ENCODE measurements at places on chromosomes 1 and 21. TPM values are rescaled to one million over a fixed set of nuclear protein-coding genes. Genes with fewer than 3 reads are reported as not detected.

GRCh38 chr1:1118876-1119220, 3.0 kb upstream of the C1orf159 start:
- peaks cover 20% of the 10 kb centered on the region for H3K4me1 ChIP-seq
- DNase-seq: no peak
- peaks cover 15% of the 10 kb centered on the region for H3K27me3 ChIP-seq
- no peak overlapping the region for H3K27ac ChIP-seq
- H3K4me3 ChIP-seq: no peak overlapping the region
- H3K36me3 ChIP-seq: peaks cover 9% of the 10 kb centered on the region

DNA sequence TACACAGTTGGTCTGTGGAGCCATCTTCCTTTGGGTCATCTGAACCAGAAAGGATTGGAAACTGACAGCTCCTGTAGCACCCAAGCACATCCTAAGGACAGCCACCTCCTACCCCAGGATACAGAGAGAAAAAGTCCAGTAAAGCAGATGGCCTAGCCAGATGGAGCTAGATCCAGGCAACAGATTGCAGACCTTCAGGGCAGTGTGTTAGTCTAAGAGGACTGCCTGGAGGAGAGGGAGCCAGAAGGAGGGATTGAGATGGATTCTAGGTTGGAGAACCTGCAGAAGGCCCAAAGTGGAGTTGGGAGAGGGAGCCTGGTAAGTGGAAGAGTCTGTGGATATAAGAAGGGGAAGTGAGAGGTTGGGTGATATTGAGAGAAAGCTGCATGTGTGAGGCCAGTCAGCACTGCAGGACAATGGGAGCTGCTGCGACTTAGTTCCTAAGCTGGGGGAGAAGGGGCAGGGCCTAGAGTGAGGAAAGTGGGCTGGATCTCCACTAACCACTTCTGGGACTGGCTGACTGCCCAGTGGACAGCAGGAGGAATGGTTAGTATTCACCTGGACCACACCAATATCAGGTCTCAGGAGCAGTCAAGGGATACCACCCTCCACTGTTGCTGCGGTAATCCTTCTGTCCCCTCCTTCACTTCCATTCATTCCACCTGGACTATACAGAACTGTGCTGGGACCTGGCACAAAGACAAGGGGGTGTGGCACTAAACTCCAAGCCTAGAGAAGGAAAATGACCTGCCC, 13.4 kb downstream of the BCAN start:
- H3K36me3 ChIP-seq: peaks cover 2% of the 10 kb centered on the region
- no peak for DNase-seq

The TMEM269 gene
- total RNA-seq: not detected

DNA sequence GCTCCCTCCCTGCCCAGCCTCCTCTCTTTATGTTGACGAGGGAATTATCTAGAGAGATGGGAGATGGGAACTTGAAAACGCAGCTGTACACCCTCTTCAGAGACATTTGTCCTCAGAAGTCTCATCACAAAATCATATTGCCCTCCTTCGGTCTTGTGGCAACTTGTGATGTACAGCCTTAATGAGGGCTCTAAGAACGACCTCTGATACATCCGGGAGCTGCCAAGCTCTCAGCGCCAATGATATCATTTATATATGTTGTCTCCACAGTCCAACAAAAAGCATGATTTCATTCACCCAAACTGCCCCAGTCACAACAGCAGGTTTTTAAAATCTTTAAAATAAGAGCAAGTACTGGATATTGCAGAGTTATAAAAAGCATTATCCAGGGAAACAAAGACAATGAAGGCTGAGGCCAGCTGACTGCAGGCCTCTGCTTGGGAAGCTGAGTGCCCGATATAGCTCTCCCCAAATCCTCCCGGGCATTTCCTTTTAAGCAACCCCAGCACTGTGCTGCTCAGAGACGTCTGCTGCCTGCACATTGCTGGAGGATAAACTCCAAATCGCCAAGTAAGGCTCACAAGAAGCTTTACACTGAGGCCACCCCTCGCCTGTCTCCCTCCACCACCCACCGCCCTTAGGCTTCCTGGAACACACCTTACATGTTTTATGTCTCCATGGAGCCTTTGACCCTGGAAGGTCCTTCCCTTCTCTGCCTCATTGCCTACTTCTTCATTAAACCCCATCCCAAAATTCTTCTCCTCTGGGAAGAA, 236.1 kb downstream of the C1orf94 start:
- no peaks in the 10 kb centered on the region for H3K36me3 ChIP-seq
- H3K27ac ChIP-seq: no peak overlapping the region
- no peak for DNase-seq
- H3K4me1 ChIP-seq: no peaks in the 10 kb centered on the region
- no peak overlapping the region for H3K4me3 ChIP-seq

The DDR2 gene
- total RNA-seq: 0.15 TPM

DNA sequence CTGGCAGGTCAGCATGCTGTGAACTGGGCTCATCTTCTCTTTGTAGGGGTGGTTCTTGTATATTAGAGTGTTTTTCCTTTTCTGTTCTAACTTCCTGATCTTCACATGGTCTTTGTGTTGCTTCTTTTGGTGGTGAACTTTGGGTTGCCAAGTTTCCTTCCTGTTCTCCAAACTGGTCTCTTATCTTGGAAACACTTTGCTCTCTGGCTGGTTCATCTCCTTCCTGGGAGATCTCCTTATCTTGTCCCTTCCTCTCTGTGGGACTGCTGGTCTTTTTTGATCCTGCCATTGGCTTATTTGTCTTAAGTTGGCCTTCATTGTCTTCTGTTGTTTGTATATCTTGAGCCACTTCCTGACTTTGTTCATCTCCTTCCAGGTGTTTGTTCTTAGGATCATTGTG, 2.1 kb downstream of the TCHHL1 start:
- H3K36me3 ChIP-seq: no peaks in the 10 kb centered on the region
- no peak overlapping the region for H3K27ac ChIP-seq
- no peaks in the 10 kb centered on the region for H3K4me1 ChIP-seq

GRCh38 chr1:2054560-2054959, 4.3 kb downstream of the PRKCZ start:
- H3K4me3 ChIP-seq: no peak overlapping the region
- H3K36me3 ChIP-seq: no peaks in the 10 kb centered on the region
- H3K4me1 ChIP-seq: peaks cover 3% of the 10 kb centered on the region
- no peaks in the 10 kb centered on the region for H3K27me3 ChIP-seq
- DNase-seq: no peak

The RNPEP gene
- 41.1 TPM for total RNA-seq

Data from activated CD4-positive, alpha-beta memory T cell treated with anti-CD3 and anti-CD28 coated beads, Interleukin-2, amount 10 ng/mL, durations not matched to agents 7 days and 5 days (primary cell).